H7 (cell line): ENCODE measurements at places on chromosomes 7 and 10.
A peak's percentile ranks its signal among the peaks of the same experiment; 100 is the strongest.

DNA sequence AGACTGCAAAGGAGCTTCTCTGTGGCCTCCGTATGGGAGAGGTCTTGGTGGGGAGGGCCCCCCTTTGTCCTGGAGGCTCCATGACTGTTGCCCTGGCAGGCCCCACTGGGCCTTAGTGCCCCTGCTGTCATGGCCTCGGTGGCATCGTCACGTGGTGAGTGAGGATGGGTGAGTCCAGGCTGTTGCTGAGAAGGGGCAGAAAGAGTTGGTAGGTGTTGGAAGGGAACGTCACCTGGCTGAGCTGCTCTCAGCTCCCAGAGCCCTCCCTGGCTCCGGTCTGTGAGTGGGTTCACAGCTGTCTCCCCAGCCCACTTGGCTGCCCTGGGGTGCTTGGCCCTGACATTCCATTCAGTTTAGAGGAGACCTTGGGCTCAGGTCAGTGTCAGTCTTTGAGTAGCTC lies 16.1 kb downstream of the SFRP5 start:
- no peak for DNase-seq

GRCh38 chr10:18397906-18398305 lies 253.5 kb downstream of the NSUN6 start:
- no peak for DNase-seq

GRCh38 chr7:80681272-80681885 lies 42.9 kb downstream of the CD36 start:
- no peak for DNase-seq

DNA sequence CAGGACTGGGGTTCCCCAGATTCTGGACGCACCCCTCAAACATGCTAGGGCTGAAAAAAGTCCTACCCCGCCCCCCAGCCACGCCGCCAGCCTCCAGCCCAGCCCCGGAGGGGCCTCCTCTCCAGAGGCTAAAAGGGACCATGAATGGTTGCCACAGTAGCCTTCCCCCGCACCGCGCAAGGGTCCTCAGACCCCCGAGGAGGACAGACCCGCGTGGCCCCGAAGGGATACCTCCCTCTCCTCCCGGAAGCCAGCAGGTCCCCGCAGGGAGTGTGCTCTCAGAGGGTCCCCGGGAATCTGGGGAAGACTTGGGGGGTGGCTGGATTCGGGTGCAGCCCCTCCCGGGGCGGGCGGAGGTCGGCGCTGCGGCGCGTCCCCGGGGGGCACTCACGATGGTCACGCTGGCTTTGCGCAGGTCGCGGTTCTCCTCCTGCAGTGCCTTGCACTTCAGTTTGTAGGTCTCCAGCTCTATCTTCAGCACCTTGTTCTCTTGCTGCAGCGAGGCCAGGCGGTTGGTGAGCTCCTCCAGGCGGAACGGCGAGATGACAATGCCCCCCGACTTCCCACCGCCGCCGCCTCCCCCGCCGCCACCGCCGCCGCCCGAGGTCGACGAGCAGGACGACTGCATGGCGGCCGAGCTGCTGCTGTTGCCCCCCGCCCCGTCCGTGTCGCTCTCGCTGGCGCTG lies 482 bp downstream of the CCDC6 start:
- DNase-seq: peak; percentile 48

- DNase-seq: no peak
Measured at GRCh38 chr7:142177869-142178268, 66.4 kb downstream of the MGAM2 start.

DNA sequence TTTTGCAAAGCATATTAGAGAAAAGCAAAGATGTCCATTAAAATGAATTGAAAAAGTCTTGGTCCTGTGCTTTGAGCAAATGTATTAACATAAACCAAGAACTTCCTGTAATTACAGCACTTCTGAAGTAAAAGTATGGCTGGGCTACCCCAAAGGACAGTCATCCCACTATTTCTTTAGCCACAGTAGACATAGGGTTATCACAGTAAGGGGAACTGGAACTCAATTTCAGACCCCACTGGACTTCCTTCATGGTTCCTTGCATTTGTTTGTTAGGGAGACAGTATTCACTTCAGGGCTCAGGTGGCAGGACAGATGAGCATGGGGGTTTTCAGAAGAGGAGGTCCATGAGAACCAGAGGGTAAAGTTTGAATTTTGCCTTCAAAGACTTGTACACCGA lies 203.1 kb upstream of the PDE1C start:
- DNase-seq: no peak

DNA sequence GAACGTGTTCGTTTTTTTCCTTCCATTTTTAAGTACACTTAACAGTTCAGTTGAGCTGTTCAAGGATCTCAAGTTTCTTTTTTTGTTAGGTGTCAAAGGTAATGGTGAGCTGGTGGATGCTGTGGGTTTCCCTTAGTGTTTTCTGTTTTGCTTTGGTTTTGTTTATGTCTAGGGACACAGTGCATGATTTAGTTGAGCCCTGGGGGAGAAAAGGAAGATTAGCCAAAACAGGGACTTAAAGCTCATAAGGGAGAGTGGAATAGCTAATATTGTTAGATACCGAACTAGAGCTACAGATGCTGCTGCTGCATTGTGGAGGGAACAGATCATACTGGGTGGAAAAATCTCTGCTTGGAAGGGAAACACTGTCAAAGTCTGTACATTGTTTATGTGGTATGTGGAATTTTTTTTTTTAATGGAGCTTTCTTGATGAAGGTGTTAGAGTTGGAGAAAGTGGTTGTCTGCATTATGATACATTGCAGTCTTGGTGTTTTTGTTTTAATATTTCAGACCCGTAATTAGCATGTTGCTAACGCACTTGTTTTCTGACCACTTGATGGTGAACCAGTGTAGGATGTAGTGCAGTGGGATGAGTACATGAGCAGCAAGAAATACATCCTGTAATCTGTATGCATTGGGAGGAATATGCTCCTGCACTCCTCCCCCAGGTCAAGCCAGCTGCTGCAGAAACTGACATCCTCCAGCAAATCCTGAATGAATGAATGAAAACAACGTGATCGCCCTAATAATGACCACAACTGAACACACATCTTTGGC lies 2.1 kb downstream of the GLCCI1 start:
- no peak for DNase-seq

- no peak for DNase-seq
Measured at GRCh38 chr10:126854726-126855495, 50.3 kb upstream of the DOCK1 start.

GRCh38 chr7:21076054-21076453 lies 289.4 kb upstream of the SP8 start:
- DNase-seq: no peak

GRCh38 chr10:963655-964054 lies 24.6 kb upstream of the GTPBP4 start:
- no peak for DNase-seq

DNA sequence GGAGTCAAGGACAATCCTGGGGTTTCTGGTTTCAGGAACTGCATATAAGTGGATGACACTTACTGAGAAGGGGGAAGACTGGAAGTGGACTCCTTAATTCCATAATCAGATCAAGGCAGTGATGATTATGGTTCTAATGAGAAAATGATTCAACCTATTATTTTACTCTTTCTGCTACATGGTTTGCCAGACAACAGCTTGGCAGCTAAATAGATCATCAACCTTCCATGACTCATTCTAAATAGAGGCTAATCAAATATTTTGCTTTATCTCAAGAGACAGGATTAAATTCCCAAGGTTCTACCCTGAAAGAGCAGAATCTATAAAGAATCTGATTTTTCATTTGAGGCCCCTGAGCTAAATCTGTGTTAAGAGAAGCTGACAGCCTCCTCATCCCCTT lies 46.3 kb downstream of the CNNM1 start:
- DNase-seq: no peak

- no peak for DNase-seq
Measured at GRCh38 chr10:102962267-102962666, 44.2 kb downstream of the CNNM2 start.

GRCh38 chr7:713488-714230 lies 12.8 kb upstream of the DNAAF5 start:
- peak; percentile 62 for DNase-seq

DNA sequence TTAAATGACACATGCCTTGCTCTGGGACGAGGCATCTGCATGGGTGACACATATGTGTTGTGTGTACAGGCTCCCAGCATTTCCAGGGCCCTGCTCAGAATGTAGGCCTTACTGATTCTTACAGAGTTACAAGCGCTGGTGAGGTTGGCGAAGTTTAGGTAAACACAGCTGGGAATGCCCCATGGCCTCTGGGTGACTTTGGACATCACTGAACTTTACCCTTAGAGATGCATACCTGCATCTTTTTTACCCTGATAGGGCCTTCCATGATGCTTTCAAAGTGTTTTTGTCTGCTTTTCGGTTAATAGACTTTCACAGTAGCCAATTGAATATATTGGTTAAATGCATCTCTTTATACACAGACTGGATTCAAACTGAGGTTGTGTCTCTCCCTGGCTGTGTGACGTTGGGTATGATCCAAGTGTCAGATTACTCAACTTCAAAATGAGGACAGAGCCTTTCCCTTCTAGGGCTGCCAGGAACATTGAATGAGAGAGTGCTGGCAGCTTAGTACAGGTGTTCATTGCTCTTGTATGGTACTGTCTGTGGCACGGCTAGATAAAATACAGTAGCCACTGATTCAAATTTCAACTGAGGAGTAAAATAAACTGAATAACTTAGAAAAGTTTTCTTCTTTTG lies 29.5 kb downstream of the EGFR start:
- no peak for DNase-seq

DNA sequence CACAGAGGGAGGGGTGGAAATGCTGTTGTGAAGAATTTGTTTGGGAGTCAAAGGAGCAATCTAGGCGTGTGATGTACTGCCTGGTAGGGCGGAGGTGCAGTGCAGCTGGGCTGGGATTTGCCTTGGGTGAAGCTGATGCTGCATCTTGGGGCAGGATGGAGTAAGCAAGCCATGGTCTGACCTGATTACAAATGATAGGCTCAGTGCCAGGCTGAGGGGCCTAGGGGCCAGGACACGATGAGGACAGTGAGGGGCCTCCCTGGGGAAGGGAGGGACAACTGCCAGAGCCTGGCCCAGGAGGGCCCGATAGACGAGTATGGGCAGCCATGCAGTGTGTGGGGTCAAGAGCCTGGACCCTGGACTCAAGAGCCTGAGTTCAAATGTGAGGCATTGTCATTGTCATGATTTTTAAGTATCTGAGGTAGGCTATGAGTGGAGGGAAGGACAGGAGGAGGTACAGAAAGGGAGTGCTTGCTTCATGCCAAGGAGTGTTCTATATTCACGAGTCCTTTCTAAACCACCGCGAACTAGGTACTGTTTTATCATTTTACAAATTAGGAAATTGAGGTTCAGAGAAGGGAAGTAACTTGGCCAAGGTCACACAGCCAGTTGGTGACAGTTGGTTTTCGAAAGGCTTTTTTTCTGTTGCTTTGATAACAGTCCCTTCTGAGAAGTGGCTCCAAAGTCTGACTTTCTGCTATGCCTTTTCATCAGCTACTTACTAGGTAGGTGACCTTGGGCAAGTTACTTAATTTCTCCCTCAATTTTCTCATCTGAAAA lies 29.7 kb downstream of the HIF1AN start:
- no peak for DNase-seq

DNA sequence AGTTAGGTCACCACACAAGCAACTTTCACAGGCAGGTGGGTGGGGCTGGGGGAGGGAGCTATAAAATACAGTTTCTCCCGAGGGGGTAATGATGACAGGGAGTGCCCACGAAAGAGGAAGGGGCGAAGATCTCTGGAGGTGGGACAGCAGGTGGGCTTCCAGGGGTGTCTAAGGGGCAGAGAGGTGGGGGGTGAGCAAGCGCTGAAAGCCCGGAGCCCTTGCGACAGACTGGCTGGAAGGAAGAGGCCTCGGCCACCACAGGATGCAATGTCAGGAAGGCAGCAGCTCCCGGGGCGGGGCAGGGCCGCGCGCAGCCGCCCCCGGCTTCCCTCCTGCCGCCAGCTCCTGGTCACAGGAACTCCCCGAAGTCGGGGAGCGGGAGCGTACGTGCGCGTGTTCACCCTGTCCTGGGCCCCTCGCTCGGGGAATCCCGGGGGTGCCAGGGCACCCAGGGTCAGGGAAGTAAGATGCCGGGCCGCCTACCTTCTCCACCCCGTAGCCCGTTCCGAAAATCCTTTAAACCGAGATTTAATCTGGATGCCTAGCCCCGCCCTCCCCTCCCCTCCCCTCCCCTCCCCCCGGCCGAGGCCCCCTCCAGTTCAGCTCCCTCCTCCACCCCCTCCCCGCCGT lies 105.2 kb upstream of the PPIF start:
- DNase-seq: peak; percentile 92

GRCh38 chr10:331186-331585 lies 195.9 kb downstream of the ZMYND11 start:
- no peak for DNase-seq

- DNase-seq: no peak
Measured at GRCh38 chr7:155166673-155167370, 96.7 kb downstream of the HTR5A start.

DNA sequence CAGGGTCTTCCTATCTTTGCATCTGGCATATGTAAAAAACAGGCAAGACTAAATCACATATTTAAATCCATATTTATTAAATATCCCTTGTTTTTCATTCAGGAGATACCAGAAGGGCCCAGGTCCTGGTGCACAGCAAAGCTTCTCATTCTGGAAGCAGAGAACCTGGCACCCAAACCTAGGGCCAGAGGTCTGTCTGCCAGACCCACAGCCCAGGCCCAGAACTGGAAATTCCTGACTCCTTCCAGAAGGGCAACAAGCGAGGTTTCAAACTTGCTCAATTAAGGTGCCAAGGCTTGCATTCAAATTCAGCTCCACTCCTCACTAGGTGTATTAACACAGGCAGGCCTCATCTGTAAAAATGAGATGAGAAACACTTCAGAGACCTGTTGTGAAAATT lies 4.2 kb upstream of the MYO1G start:
- no peak for DNase-seq

- DNase-seq: no peak
Measured at GRCh38 chr10:108469940-108470339, 1305.4 kb upstream of the SORCS1 start.

GRCh38 chr10:117684046-117684610 lies 141.6 kb downstream of the EMX2 start:
- DNase-seq: no peak

- no peak for DNase-seq
Measured at GRCh38 chr7:105219771-105220160, 169.0 kb downstream of the SRPK2 start.

DNA sequence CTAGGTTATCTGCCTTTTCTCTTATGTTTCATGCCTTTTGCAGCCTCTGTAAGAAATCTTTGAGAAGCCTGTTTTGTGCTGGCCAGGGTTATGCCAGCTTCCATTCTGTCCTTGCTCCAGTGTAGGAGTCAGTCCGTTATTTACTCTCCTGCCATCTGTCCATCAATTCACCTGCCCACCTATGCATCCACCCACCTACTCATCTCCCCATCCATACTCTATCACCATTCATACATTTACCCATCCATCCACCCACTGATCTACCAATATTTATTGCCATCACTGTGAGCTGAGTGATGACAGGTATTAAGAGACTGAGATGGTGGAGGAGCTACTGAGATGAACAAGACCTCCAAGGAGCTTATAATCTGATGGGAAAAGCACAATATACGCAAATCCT lies 12.7 kb upstream of the PPIF start:
- no peak for DNase-seq

- no peak for DNase-seq
Measured at GRCh38 chr7:112511451-112512202, 30.8 kb downstream of the LSMEM1 start.

- no peak for DNase-seq
Measured at GRCh38 chr10:61592581-61592980, 70.1 kb upstream of the CABCOCO1 start.

GRCh38 chr7:66267249-66267648 lies 62.1 kb downstream of the TPST1 start:
- DNase-seq: no peak
